ENCODE measurements at places on chromosomes 12 and 14. TPM values are rescaled to one million over a fixed set of nuclear protein-coding genes. Genes with fewer than 3 reads are reported as not detected.

Gene C12orf43
- 8.9 TPM for total RNA-seq

- DNase-seq: no peak
Measured at GRCh38 chr12:12922191-12922616, 29.8 kb downstream of the GPRC5D start.

DNA sequence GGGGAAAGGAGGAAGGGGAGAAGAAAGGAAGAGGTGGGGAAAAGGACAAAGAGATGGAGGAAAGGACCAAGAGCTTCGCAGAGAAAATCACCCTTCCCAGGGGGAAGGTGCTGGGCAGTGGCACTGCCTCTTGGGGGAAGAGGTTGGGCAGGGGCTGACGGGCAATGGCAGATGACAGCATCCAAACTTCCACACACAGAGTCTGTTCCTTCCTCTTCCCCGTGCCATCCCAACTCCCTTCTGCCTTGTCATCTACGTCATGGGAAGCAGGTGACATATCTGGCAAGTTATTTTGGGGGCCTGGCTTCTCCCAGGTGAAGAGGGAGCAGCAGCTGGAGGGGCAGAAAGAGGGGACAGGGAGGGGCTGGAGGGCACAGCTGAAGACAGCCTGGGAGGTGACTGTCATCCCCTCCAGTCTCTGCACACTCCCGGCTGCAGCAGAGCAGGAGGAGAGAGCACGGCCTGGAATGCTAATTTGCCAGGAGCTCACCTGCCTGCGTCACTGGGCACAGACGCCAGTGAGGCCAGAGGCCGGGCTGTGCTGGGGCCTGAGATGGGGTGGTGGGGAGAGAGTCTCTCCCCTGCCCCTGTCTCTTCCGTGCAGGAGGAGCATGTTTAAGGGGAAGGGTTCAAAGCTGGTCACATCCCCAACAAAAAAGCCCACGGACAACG lies 43.9 kb upstream of the IQSEC3 start:
- no peak for DNase-seq

Gene SMIM41
- 0.82 TPM for total RNA-seq

Gene NABP2
- total RNA-seq: 18.2 TPM

DNA sequence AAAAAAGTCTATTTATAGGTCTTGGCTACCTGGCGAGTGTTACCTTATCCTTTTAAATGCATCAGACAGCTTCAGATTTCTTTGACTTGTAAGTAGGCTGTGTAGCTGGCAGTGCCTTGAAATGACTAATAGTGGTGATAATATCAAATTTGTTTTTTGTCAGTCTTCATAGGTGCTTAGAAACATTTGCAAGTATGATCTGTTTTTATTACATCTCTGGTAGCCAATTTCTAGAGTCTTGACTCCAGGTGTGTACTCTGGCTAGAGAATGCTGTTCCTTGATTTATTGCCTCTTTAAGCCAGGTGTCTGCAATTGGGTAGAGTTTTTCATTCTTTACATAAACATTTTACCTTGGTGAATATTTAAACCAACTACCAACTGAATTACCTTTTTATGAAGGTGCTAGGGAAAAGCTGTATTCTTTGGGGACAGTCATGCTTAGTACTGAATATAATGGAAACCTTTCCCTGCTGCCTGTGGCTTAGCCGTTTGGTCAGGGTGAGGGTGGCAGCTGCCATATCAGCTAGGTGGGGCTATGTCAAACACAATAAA lies 32.6 kb downstream of the MLXIP start:
- DNase-seq: no peak

- DNase-seq: no peak
Measured at GRCh38 chr14:86022031-86022629, 492.2 kb downstream of the FLRT2 start.

DNA sequence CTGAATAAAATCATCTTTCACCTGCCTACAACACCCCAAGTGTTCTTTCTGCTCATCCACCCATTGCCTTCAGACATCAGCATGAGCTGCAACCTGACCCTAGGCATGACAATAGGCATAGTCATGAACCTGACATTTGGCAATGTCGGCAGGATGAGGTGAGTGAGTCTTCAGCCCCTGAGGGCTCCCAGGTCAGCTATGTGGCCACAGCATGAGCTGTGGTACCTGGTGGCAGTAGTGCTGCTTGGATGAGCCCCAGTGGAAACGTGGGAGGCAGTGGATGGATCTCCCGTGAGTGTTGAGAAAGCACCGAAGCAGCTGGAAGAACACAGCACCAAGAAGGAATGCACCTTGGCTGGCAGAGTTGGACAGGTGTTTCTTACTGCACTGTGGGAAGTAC lies 334.8 kb upstream of the FAR2 start:
- DNase-seq: no peak

DNA sequence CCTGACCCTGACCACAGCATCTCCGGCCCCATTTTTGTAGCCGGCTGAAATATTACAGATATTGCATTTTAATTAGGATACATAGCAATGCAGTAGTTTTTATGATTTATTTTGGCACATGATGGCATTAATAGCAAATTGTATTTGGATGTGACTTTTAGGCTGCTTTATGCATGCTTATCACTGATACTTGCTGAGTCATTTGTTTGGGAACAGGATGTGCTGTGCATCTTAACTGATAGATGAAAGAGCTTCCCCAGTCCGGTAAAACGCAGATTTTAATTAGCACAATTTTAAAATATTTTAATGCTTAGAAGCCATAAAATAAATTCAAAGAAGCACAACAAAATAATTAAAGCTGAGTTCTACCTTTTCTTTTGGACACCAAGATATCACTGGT lies 90.7 kb downstream of the OTOGL start:
- no peak for DNase-seq

Gene APOF
- total RNA-seq: not detected

GRCh38 chr12:105706321-105706972 lies 376.0 kb downstream of the C12orf75 start:
- DNase-seq: peak; percentile 82

All from tongue (tissue), 3 donors.